Trophoblast cell (in vitro differentiated cells and primary cell): ENCODE measurements at places on chromosomes 5 and 9.

DNA sequence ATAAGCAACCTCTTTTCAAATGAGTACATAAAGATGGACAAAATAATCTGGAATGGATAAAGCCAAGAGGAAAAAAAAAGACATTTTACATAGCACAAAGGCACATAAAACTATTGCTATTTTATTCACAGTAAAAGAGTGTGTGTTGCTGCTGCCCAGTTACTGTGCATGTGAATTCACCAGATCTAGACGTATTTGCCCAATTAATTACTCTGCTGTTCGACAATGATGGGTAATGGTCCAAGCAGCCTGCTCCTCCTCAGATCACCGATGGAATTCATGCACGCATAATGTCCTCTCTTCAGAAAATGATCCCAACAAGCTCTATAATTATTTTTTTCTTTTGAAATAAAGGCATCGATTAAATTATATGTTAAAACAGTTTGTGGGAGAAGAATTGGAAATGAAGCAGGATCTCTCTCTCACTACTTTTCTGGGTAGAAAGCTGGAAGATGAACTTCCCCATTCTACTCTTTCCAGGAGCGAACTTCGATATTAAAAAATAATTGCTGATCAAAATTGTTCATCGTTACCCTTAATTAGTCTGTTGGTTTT is 357.4 kb upstream of the CCNH start:
- no peak for DNase-seq

GRCh38 chr9:89246840-89247239 is 64.2 kb upstream of the CKS2 start:
- DNase-seq = no peak

- DNase-seq = peak; percentile 29
These were observed at the start of gene GPRIN1 for GRCh38 chr5:176609724-176610434. GPRIN1 (minus strand) TSS chr5:176610156; CDS start chr5:176599834, 10,322 bp downstream.

DNA sequence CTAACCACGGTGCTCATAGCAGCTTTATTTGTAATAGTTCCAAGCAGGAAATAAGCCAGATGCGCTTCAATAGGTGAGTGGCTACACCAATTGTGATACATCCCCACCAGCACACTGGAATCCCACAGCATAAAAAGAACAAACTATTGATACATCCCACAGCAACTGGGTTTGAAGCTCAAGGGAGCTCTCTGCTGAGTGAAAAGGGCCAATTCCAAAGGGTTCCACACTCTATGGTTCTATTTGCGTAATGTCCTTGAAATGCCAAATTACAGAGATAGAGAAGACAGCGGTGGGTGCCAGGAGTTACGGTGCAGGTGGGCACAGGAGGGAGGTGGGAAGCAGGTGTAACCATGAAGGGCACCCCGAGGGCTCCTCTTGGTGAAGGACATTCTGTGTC is 155.3 kb upstream of the PPP1R26 start:
- DNase-seq = no peak

GRCh38 chr5:173699966-173700365 is 83.5 kb upstream of the BOD1 start:
- peak; percentile 17 for DNase-seq
